Endothelial cell of umbilical vein (primary cell): ENCODE measurements at places on chromosomes 12 and 14. TPM values are rescaled to one million over a fixed set of nuclear protein-coding genes. Genes with fewer than 3 reads are reported as not detected.
A peak's percentile ranks its signal among the peaks of the same experiment; 100 is the strongest.

Gene PRKD1
- total RNA-seq, result 10.3 and 10.9 TPM in 2 replicates

Gene LUM
- total RNA-seq, result 1.9 TPM in 1 of 2 replicates, not detected in the other

Gene MNAT1
- 55.7 and 58.0 TPM in 2 replicates for total RNA-seq

Gene FAM90A1
- total RNA-seq, result not detected in 2 replicates

Gene DHRS7
- total RNA-seq, result 29.3 and 35.7 TPM in 2 replicates

Gene KRT82
- not detected in 2 replicates for total RNA-seq

Gene BIN2
- total RNA-seq, result not detected in 2 replicates

Gene STAB2
- not detected in 2 replicates for total RNA-seq

Gene EGLN3
- 0.14 and 0.20 TPM in 2 replicates for total RNA-seq

DNA sequence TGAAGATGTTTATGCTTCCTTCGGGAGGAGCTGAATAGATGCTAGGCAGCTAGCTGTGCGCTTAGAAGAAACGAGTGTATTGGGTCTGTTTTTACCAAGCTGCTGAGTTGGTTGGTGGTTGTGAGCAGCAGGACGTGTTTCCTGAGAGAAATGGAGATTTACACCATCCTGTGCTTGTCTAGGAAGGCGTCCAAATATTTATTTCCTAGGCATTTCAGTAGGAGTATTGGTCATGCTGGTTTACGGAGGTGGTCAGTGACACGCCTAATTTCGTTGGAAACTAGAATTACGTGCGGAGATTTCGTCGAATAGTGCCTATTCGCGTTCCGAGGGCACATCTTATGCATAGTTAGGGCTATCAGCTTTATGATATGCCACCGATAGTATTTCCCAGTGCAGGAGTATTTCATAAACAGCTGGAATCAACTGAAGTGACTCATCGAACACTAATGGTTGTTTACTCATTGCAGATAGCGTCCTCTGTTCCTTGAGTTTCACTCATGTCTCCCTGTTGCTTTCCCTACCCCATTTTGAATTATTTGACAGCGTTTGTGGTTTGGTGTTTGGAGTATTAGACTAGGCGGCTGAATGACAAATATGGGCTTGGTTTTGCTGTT, 780 bp downstream of the TBC1D15 start:
- peak; percentile 92 for DNase-seq

GRCh38 chr14:61168141-61168540, 113.0 kb downstream of the TMEM30B start:
- no peak for DNase-seq

DNA sequence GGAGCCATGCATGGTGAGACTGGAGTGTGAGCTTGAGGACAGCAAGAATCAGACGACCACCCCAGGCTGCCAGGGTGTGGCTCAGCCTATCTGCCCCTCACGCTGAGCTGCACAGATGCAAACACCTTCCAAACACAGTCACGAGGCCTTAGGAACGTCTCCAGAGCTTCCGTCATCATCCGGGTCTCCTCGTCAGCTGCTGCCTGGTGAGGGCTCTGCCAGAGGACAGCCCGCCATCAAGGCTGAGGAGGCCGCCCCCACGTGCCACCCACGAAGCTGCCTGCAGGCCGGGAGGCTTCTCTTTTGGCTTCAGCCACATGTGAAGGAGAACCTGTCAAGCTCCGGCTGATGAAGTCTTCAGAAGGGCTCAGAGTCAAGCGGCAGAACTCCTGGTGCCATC, 13.4 kb downstream of the DDX51 start:
- no peak for DNase-seq

DNA sequence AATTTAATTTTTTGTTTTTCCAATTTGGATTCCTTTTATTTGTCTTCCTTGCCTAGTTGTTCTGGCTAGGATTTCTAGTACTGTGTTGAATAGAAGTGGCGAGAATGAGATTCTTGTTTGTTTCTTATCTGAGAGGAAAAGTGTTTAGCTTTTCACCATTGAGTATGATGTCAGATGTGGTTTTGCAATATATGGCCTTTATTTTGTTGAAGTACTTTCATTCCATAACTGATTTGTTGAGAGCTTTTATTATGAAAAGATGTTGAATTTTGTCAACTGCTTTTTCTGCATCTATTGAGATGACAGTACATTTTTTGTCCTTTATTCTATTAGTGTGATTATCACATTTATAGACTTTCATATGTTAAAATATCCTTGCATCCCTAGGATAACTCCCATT, 462.0 kb downstream of the CCDC91 start:
- no peak for DNase-seq

- no peak for DNase-seq
Measured at GRCh38 chr12:109779382-109779781, 53.8 kb downstream of the TRPV4 start.

GRCh38 chr12:103529306-103529705, 33.5 kb upstream of the C12orf42 start:
- no peak for DNase-seq

- DNase-seq, result peak; percentile 63
Measured at GRCh38 chr12:15205341-15206010, 15.7 kb downstream of the RERG start.

GRCh38 chr14:20435582-20436362, at the start of gene KLHL33:
TSS of gene KLHL33 (minus strand) at chr14:20436166. CDS start at chr14:20435811, 355 bp downstream.
- DNase-seq, result no peak

DNA sequence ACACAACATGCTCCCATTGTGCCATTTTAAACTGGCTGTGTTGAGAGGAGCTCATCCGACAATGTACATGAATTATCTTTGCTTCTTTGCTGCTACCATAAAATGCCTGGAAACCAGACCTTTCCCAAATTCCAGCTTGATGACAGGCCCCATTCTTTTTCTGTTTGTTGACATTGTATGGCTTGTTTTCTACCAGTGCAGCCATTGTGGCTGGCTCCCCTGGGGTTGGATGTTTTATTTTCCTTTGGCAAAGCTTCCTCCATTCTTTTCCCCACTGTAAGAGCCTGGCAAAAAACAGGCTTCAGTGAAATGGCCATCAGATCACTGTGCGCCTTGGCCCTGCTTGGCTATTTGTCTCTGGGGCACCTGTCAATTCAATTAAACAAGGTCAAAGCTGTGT, 532.5 kb downstream of the VRK1 start:
- DNase-seq, result no peak

DNA sequence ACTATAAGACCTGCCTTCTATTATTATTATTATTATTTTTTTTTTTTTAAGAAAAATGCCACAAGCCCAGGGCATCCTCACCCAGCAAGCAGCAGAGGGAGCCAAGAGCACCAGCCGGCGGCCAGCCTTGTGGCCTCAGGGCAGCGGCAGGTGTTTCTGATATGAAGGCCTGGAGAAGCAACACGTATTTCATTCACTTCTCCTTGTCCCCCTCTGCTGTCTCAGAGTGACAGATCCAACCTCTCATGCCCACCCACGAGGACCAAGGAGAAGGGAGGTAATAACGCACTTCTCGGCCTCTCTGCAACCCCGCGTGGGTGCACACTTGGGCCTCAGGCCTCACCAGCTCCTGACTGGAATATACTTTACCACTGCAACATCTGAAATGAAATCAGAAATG, 25.4 kb downstream of the CDC42BPB start:
- peak; percentile 25 for DNase-seq

DNA sequence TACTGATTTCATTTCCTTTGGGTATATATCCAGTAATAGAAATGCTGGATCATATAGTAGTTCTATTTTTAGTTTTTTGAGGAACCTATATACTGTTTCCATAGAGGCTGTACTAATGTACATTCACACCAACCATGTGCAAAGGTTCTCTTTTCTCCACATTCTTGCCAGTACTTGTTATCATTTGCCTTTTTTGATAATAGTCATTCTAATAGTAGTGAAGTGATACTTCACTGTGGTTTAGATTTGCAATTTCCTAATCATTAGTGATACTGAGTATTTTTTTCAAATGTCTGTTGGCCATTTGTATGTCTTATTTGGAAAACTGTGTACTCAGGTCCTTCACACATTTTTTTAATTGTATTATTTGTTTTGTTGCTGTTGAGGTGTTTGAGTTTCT, 148.2 kb upstream of the NAV3 start:
- no peak for DNase-seq

GRCh38 chr14:96264853-96265252, 8.8 kb downstream of the BDKRB1 start:
- DNase-seq, result no peak

- no peak for DNase-seq
Measured at GRCh38 chr14:97319691-97320090, 522.5 kb downstream of the VRK1 start.

GRCh38 chr12:54292083-54292930, 8.5 kb downstream of the NFE2 start:
- DNase-seq, result no peak
